ENCODE measurements at places on chromosomes 16 and 17.

DNA sequence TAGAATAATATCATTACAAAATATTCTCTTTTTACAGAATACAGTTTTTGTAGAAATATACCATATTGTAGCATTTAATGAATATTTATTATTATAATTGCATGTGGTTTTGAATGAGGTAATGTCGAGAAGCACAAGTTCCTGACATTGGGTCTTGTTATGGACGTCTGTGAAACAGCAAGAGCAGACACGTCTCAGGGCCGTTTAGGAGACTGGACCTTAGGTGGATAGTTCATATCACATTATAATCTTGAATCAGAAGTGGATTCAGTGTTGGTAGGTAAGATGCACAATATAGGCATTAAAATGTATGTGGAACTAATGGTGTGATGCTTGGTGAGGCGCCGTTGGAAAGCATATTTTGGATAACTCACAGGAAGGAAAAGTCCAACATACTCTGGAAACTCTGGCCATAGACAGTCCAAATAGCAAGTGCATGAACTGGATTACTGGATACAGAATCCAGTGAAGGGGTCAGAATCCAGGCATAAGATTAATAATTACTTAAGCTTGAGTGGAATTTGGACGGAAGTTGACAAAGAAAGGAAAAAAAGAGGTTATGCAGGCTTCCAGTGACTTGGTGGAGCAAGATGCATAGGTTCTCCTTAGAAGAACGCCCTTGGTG lies 17.2 kb downstream of the ABCA8 start:
- DNase-seq, result no peak

GRCh38 chr17:21376759-21377690 lies 868 bp downstream of the KCNJ12 start:
- no peak for DNase-seq

DNA sequence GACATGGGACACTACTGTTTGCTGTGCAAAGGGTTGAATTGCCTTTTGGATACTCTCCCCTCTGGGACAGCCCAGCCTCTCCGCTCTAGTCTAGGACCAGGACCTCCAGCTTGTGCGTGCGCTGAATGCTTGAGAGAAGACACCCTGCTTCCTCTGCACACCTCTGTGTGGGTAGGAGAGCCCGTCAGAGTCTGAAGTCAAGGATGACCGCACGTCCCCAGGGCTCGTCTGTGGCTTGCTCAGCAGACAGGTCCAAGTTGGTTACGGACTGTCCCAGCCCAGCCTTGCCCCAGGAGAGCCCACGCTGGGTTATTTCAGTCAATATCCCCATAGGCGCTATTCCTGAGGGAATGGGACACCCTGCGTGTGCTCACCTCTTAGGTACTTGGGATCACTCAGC lies 3.7 kb downstream of the C16orf89 start:
- DNase-seq, result no peak

DNA sequence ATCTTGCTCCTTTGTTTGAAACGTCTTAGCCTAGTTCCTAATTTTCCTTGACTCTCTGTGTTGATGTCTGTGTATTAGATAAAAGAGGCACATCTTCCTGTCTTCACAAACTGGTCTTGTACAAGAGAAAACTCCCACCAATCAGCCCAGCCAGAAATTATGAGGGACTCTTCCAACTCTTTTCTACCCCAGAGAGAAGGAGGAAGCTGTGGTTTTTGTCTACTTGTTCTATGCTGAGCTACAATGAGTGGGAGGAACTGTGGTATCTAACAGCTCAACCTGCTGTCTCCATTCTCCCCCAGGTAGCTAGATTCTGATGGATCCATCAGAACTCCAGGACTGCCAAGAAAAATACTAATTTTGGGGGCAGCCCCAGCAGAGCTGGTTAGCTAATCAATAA lies 392.5 kb downstream of the HS3ST3B1 start:
- no peak for DNase-seq

- no peak for DNase-seq
Measured at GRCh38 chr17:9403257-9403656, 172.4 kb downstream of the STX8 start.

- DNase-seq, result no peak
Measured at GRCh38 chr16:54098247-54098646, 188.3 kb downstream of the IRX3 start.

DNA sequence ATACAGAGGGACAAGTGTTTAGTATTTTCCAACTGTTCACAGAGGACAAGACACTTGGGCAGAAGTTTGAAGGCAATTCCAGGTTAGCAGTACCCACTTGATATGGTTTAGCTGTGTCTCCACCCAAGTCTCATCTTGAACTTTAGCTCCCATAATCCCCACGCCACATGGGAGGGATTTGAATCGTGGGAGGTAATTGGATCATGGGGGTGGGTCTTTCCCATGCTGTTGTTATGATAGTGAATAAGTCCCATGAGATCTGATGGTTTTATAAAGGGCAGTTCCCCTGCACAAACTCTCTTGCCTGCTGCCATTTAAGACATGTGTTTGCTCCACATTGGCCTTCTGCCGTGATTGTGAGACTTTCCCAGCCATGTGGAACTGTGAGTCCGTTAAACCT lies 668.9 kb downstream of the MAF start:
- no peak for DNase-seq

DNA sequence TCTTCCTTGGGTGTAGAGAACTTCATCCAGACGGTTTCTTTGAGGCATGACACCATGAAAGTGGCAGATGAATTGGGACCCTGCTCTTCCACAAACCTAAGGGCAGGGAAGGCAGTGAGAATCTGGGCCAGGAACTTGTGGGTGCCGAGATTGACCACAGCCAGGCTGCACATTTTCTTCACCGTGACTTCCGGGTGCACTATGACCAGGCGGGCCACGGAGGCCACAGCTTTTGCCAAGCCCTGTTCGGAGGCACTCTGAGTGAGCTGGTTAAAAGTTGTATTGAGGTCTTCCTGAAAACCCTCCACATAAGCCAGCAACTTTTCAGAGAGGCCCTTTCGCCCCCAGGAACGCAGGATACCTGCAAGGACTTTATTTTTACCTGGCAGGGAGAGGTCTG lies 5.9 kb downstream of the GEMIN4 start:
- DNase-seq, result no peak

DNA sequence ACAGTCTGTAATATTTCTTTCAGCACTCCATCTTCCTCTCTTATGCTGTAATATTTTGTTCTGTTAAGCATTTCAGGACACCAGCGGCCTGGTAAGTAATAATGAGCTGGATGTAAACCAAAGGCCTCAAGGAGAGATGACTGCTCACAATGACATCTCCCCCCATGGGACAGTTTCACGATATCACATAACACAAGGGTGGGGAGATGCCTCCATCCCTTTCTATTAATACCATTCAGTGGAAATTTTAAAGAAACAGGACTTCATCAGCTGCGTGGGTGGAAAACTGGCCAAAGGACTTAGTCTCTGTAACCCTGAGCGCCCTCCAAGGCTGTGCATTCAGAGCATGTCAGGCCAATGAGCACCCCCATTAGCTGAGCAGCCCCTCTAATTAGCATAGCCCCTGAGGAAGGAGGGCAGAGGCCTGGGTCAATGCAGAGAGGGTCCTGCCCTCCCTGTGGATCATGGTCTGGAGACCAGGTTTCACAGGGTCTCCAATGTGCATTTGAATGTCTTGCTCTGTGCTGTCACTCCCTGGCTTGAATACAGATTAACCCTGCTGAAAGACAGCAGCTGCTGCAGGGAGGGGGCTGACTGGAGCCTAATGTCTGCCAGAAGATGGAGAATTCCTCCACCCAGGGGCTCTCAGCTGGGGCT lies 156.4 kb downstream of the HS3ST2 start:
- DNase-seq, result no peak

GRCh38 chr16:57994778-57995177 lies 5.7 kb downstream of the ZNF319 start:
- no peak for DNase-seq

GRCh38 chr17:59287452-59287851 lies 44.0 kb upstream of the YPEL2 start:
- no peak for DNase-seq

GRCh38 chr16:49622421-49623402 lies 233.2 kb downstream of the ZNF423 start:
- no peak for DNase-seq

GRCh38 chr17:72361892-72362291 lies 241.1 kb downstream of the SOX9 start:
- DNase-seq, result no peak

DNA sequence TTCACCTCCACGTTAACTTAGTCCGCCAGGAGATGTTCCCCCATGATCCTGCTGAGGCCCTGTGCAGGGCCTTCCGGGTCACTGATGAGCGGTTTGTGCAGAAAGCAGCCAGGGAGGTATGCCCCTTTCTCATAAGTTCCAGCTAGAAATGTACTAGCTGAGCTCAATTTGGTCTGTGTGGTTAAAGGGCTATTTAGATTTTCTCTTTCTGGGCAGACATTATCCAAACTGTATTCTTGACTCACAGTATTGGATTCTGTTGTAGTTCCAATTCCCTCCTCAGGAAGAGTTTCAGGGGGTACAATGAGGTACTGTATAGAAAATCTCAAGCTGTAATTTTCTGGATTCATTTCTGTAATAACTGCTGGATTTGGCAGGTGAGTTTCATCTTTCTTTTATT lies 137.1 kb downstream of the TRIM37 start:
- no peak for DNase-seq

DNA sequence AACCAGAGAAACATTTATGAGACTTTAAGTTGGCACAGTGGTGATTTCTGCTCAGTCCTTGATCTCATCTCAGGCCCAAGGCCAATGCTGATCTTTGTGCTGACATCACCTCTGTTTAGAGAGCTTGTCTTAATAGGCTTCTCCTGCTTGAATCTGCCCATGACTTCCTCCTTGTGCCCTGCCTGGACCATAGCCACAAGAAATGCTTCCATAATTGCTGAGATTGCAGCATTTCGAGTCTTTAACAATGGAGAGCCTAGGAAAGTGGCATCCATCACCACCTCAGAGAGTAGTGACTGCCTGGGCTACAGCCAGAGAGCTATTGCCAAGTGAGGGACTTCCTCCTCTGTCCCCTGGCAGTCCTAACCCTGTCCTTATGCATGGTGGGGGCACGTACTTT lies 25.1 kb upstream of the MMP2 start:
- DNase-seq, result no peak

- DNase-seq, result peak; percentile 39
Measured at GRCh38 chr17:43917348-43918025, 10.2 kb upstream of the MPP2 start.

DNA sequence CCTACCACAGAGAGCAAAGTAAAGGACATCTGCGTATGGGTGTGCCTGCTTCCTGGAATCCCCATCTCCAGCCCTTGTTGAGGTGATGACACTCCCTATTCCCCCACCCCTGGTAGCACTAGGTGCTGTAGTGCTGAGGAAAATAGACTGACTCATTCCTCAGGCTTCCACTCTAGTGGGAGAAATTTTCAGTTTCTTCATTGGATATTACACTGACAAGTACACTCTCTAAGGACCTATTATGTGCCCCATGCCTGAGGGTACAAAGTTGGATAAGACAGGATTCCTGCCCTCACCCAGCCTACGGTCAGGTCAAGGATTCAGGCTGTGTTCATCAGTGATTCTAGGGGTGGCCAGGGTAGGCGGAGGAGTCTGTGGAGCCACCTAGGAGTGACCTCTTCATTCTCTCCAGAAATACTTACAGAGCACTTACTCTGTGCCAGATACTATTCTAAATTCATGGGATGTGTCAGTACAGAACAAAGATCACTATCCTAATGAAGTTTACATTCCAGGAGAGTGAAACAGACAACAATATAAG lies 4.5 kb upstream of the ZC3H7A start:
- no peak for DNase-seq

DNA sequence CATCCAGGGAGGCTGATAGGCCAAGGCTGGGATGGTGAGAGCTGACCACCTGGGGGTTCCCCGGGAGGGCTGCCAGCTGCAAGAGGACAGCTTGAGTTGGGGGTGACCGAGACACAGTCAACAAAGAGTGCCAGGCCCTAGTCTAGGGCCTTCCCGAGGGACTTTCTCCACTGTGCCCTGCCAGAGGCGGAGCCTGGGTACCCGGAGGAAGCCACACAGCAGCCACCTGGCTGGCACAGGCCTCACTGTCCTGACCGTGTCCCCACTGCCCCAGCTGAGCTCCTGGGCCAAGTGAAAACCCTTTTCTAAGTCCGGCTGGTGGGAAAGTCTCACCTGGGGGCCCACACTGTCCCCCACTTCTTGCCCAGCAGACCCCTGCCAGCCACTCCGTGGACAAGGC lies 71.9 kb upstream of the GSE1 start:
- no peak for DNase-seq

- no peak for DNase-seq
Measured at GRCh38 chr16:82138478-82139285, 31.3 kb downstream of the MPHOSPH6 start.

- DNase-seq, result no peak
Measured at GRCh38 chr16:76474048-76474447, 196.8 kb downstream of the CNTNAP4 start.

DNA sequence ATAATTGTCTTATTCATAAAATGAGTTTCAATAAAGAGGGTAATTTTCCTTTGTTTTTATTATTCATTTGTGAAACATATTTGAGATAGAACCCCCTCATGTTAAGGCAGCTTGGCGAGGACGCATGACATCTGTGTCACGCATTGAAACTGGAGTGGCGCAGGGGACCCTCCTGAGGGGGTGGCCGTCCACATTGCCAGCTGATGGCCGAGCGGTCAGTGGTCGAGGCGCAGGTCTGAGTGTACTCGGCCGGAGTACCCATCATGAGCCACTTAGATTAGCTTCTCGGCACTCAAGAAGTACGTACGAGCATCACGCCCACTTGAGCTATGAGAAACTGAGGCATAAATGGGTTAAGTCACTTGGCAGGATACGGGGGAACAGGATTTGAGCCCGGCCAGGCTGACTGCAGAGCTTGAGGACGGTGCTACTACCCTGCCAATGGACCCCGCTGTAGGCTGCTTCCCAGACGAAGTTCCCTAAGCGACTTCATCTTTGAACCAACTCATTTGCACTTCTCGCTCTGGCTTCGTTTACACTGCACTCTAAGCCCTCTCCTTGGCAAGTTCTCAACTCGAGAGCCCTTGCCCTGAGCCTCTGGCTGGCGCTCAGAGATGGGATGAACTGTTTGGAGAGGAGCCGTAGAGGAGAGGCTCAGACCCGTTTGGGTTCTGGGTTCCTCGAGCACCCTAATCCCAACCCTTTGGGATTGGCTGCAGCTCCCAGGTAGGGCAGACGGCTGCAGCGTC lies 91.8 kb downstream of the SDK2 start:
- DNase-seq, result no peak

DNA sequence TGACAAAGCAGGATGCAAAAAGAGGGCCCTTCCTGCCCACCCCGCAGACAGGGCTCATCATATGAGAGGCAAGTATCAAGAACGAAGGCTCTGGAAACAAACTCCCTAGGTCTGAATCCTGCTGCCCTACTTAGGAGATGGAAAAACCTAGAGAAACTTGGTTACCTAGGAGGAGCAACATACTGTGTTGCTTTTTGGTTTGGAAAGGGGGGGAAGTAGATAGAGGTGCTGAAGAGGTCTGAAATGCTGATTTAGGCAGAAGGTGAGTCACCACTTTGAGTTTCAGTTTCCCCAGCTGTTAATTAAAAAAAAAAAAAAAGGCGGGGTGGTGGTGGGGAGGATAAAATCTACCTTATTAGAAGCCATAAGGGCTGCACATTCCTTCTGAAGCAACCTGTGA lies 1.5 kb downstream of the N4BP1 start:
- DNase-seq, result no peak

- no peak for DNase-seq
Measured at GRCh38 chr17:75277664-75278071, 6.6 kb upstream of the MIF4GD start.
